ENCODE measurements at places on chromosomes 1 and 21.
A peak's percentile ranks its signal among the peaks of the same experiment; 100 is the strongest.

DNA sequence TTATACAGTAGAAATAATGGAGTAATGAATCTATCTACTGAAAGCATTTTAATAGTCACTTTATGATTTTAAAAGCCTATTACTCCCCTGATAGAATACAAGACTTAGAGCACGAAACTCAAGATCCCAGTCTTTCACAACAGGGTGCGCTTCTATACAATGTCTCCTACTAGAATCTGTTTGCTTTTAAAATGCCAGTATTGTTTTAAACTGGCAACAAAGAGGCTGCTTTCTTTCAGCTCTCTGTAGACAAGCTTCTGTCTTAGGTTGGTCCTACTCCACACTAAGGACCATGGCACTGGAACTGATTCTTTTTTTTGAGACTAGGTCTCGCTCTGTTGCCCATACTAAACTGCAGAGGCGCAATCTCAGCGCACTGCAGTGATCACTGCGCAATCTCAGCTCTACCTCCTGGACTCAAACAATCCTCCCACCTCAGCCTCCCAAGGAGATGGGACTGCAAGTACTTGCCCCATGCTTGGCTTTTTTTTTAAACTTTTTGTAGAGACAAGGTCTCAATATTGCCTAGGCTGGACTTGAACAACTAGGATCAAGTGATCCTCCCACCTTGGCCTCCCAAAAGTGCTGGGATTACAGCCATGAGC, 4.8 kb downstream of the DCAF8 start:
- H3K36me3 ChIP-seq, result no peaks in the 10 kb centered on the region
- no peak overlapping the region for H3K27ac ChIP-seq
- no peaks in the 10 kb centered on the region for H3K27me3 ChIP-seq
- H3K4me3 ChIP-seq, result no peak overlapping the region

- peaks cover 29% of the 10 kb centered on the region for H3K4me1 ChIP-seq
- H3K27me3 ChIP-seq, result no peaks in the 10 kb centered on the region
- DNase-seq, result peak; percentile 49
- H3K27ac ChIP-seq, result peak overlapping the region; percentile 48
These were observed 44.4 kb downstream of the CACHD1 start for GRCh38 chr1:64514197-64514765.

GRCh38 chr1:111719674-111720132, 19.5 kb downstream of the INKA2 start:
- H3K36me3 ChIP-seq, result no peaks in the 10 kb centered on the region
- DNase-seq, result no peak
- no peak overlapping the region for H3K4me3 ChIP-seq
- H3K4me1 ChIP-seq, result no peaks in the 10 kb centered on the region
- H3K27ac ChIP-seq, result peak overlapping the region; percentile 60
- no peaks in the 10 kb centered on the region for H3K27me3 ChIP-seq

DNA sequence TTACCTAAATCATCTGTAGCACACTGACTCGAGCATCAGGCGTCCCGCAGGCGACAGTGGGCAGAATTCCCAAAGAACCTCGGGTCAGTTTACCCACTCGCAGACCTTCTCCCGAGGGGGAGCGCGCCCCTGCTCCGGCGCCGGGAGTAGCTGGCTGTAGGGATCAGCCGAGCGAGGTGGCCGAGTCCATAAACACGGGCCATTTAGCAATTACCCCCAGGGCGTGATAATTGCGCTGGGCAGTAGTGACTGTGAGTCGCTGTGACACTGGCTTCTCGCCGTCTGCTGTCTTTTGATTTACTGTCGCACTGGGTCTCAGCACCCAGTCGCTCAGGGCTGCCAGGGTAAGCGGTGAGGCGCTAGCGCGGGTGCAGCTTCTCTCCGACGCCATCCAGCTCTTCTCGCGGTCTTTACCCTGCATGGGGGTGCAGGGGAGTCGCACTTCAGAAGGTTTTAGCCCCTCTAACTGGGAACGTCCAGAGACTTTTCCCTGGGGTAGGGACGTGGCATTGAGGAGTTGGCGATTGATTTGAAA, 16.2 kb downstream of the HLX start:
- DNase-seq, result no peak
- H3K4me3 ChIP-seq, result no peak overlapping the region

- H3K4me1 ChIP-seq, result no peaks in the 10 kb centered on the region
- no peaks in the 10 kb centered on the region for H3K27me3 ChIP-seq
- no peak overlapping the region for H3K4me3 ChIP-seq
- no peaks in the 10 kb centered on the region for H3K36me3 ChIP-seq
- no peak overlapping the region for H3K27ac ChIP-seq
These were observed 1.9 kb downstream of the GPR25 start for GRCh38 chr1:200874694-200875093.

- peaks cover 6% of the 10 kb centered on the region for H3K4me1 ChIP-seq
- H3K27ac ChIP-seq, result peak overlapping the region; percentile 5
- H3K4me3 ChIP-seq, result no peak overlapping the region
- H3K27me3 ChIP-seq, result no peaks in the 10 kb centered on the region
These were observed 8.7 kb downstream of the CSF1 start for GRCh38 chr1:109919303-109919702.

DNA sequence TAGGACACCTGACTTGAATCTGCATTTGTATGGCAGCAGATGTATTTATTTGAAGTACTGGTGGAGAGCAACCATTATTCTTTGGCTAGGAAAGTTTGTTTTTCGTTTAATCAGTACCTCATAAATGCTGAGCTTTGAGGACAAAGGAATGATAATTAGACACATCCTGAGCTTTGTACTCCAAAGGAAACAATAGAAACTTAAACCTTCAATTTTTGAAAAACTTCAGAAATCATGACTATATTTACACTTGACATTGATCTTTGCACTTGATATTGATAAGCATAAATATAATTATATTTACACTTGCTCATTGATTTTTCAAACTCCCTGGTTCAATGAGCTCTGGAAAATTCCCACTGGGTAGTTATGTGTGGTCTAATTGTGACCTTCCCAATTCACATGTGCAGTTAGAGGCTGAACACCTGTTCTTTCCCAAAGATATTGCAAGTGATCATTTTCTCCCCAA, 10.7 kb downstream of the PATJ start:
- H3K36me3 ChIP-seq, result no peaks in the 10 kb centered on the region
- H3K27me3 ChIP-seq, result no peaks in the 10 kb centered on the region
- H3K27ac ChIP-seq, result no peak overlapping the region
- DNase-seq, result no peak
- no peak overlapping the region for H3K4me3 ChIP-seq
- H3K4me1 ChIP-seq, result 0 out of 2 replicates have a peak, but pooled peaks cover 3% of the 10 kb centered on the region

- no peaks in the 10 kb centered on the region for H3K27me3 ChIP-seq
- no peaks in the 10 kb centered on the region for H3K36me3 ChIP-seq
- H3K27ac ChIP-seq, result no peak overlapping the region
- no peaks in the 10 kb centered on the region for H3K4me1 ChIP-seq
- no peak for DNase-seq
- no peak overlapping the region for H3K4me3 ChIP-seq
These were observed 59.0 kb downstream of the BRINP2 start for GRCh38 chr1:177229781-177230180.

- no peak overlapping the region for H3K4me3 ChIP-seq
- H3K4me1 ChIP-seq, result peaks cover 17% of the 10 kb centered on the region
- H3K27me3 ChIP-seq, result no peaks in the 10 kb centered on the region
- DNase-seq, result no peak
- no peak overlapping the region for H3K27ac ChIP-seq
- no peaks in the 10 kb centered on the region for H3K36me3 ChIP-seq
These were observed 99.3 kb downstream of the XPR1 start for GRCh38 chr1:180731131-180731530.

- no peaks in the 10 kb centered on the region for H3K27me3 ChIP-seq
- H3K36me3 ChIP-seq, result no peaks in the 10 kb centered on the region
- no peak overlapping the region for H3K27ac ChIP-seq
- no peak overlapping the region for H3K4me3 ChIP-seq
These were observed 91.4 kb downstream of the MACF1 start for GRCh38 chr1:39295901-39296300.

- no peak overlapping the region for H3K4me3 ChIP-seq
- no peaks in the 10 kb centered on the region for H3K27me3 ChIP-seq
- no peaks in the 10 kb centered on the region for H3K36me3 ChIP-seq
- no peak overlapping the region for H3K27ac ChIP-seq
- no peak for DNase-seq
- H3K4me1 ChIP-seq, result no peaks in the 10 kb centered on the region
These were observed 401.5 kb downstream of the VAV3 start for GRCh38 chr1:107563441-107563840.

GRCh38 chr1:197106869-197107268, 39.6 kb downstream of the ASPM start:
- DNase-seq, result no peak
- no peaks in the 10 kb centered on the region for H3K27me3 ChIP-seq
- no peak overlapping the region for H3K27ac ChIP-seq
- H3K36me3 ChIP-seq, result peaks cover 4% of the 10 kb centered on the region

GRCh38 chr1:199948587-199949280, 78.8 kb upstream of the NR5A2 start:
- H3K36me3 ChIP-seq, result no peaks in the 10 kb centered on the region
- no peak overlapping the region for H3K27ac ChIP-seq
- H3K27me3 ChIP-seq, result no peaks in the 10 kb centered on the region
- no peak overlapping the region for H3K4me3 ChIP-seq
- H3K4me1 ChIP-seq, result no peaks in the 10 kb centered on the region

DNA sequence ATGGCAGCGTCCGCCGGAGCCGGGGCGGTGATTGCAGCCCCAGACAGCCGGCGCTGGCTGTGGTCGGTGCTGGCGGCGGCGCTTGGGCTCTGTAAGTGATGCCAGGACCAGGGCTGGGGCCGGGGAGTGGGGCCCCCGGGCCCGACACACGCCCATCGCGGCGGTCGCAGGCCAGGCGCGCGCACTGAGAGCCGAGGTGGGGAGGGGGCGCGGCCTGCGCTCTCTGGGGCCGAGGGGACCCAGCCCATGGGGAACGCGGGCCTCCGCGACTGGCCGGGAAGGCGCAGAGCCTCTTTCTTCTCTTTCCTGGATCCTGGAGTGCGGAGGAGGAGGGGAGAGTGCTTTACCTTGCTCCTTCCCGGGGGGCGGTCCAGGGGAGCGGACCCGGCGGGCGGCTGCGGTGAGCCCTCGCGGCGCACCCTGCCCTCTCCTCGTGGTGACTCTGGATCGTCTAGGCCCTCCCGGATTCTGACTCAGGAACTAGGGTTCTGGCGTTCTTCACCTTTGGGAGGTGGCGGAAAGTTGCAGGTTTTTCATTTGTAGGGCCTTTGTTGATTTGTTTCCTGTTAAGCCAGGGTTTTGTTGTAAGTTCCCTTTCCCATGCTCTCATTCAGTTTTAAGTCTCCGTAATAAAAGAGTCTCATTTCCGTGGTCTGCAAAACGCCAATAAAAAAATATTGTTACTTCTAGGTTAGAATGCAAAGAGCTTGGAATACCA, 529 bp downstream of the MPZL1 start:
- peak; percentile 50 for DNase-seq
- H3K4me3 ChIP-seq, result peak overlapping the region; percentile 81
- peak overlapping the region; percentile 85 for H3K27ac ChIP-seq
- peaks cover 60% of the 10 kb centered on the region for H3K4me1 ChIP-seq

- no peaks in the 10 kb centered on the region for H3K27me3 ChIP-seq
- H3K36me3 ChIP-seq, result no peaks in the 10 kb centered on the region
- H3K4me1 ChIP-seq, result no peaks in the 10 kb centered on the region
- no peak overlapping the region for H3K4me3 ChIP-seq
- no peak overlapping the region for H3K27ac ChIP-seq
These were observed 28.7 kb upstream of the HMGN1 start for GRCh38 chr21:39377444-39378050.

DNA sequence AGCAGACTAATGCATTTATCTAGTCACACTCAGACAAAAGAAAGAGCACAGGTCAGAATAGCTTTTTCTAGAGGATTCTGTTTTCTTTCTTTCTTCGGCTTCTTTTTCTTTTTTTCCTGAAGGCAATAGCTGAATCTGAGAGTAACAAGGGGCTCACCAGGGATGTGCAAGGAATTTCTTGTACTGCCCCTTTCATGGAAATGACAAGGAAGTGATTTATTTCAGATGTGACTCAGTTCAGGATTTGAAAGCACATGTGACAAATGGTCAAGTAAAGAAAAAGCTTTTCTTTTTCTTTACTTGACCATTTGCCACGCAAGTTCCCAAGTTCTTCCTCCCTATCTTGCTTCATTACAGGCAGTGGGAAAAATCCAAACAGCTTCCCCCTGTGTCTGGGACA, 202.0 kb downstream of the GABPA start:
- DNase-seq, result no peak
- H3K36me3 ChIP-seq, result no peaks in the 10 kb centered on the region
- no peak overlapping the region for H3K4me3 ChIP-seq
- no peaks in the 10 kb centered on the region for H3K27me3 ChIP-seq
- H3K4me1 ChIP-seq, result no peaks in the 10 kb centered on the region

DNA sequence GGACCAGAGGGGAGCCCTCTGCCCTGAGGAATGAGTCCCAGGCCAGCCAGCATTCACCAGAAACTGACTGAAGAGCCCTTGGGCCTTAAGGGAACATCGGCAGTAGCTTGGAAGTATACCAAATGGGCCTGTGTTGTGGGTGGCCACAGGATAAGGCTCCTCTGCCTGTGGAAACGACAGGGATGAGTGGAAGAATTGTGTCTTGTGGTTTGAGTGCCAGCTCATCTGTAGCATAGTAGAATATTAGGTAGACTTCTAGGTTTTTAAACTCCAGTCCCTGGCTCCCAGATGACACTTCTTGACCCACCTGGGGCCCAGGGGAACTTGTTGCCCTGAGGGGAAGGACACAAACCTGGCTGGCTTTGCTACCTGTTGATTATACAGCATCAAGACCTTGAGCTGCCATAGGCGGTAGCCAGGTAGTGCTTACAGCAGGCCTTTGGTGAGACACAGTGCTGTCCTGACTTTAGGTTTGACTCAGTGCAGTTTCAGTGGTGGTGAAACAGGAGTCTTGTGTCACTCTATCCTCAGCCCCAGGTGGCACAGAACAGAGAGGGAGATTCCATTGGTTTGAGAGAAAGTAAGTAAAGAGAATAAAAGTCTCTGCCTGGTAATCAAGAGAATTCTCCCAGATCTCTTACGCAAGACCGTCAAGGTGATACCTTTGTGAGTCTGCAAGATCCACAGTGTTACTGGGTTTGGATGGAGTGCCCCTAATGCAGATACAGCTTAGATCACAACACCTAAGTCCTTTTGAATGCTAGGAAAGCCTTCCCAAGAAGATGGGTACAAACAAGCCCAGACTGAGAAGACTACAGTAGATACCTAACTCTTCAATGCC, 50.2 kb downstream of the RABGAP1L start:
- no peak overlapping the region for H3K4me3 ChIP-seq
- H3K27ac ChIP-seq, result no peak overlapping the region
- no peaks in the 10 kb centered on the region for H3K27me3 ChIP-seq
- no peak for DNase-seq
- H3K4me1 ChIP-seq, result no peaks in the 10 kb centered on the region

DNA sequence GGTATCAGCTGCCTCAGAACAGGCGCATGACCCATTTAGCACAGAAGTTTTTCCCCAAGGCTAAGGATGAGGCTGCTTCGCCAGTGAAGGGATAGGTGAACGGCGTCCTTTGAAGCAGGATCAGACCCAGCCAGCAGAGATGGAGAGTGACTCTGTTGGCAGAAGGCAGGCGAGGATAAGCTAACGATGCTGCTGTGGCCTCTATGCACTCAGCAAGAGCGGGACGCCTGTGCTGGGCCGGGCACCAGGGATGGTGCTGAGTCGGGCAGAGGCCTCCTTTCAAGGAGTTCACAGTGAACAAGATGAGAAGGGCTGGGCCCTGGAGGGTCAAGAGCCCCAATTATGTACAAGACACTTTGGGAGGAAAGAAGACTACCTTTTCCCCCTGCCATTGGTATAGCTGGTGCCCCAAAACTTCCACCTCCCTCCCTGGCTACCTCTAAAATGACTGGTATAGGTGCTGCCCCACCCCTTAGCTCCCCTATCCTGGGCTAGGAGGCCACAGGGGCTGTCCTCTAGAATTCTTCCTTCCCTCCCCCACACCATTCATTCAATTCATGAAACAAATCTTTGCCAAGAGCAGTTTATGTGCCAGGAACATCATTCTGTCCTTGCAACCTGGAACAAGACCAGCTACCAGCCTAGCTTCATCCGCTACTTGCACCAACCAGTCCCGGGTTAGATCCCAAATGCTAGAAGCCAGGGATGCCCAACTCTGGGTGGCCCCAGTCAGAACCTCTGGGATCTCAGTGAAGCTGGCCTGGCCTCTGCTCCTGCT, 7.5 kb downstream of the XKR8 start:
- no peaks in the 10 kb centered on the region for H3K27me3 ChIP-seq
- H3K36me3 ChIP-seq, result no peaks in the 10 kb centered on the region
- no peak overlapping the region for H3K27ac ChIP-seq
